ENCODE measurements at places on chromosomes 16 and 17.

DNA sequence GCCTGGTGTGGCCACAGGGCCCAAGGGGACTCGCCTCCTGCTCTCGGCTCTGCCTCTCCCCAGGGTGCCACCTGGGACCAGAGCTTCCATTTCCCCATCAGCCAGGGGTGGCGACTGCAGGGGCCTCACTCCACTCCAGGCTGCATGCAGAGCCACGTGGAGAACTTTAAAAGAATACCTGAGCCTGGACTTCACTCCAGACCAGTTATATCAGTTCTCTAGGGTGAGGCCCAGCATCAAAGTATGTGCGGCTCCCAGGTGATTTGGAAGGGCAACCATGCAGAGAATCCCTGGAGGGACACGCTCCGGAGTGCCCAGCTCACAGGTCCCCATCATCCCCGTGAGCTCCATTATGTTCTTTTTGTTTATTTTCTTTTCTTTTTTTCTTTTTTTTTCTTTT is 39.8 kb downstream of the KIAA0513 start:
- no peak for DNase-seq

DNA sequence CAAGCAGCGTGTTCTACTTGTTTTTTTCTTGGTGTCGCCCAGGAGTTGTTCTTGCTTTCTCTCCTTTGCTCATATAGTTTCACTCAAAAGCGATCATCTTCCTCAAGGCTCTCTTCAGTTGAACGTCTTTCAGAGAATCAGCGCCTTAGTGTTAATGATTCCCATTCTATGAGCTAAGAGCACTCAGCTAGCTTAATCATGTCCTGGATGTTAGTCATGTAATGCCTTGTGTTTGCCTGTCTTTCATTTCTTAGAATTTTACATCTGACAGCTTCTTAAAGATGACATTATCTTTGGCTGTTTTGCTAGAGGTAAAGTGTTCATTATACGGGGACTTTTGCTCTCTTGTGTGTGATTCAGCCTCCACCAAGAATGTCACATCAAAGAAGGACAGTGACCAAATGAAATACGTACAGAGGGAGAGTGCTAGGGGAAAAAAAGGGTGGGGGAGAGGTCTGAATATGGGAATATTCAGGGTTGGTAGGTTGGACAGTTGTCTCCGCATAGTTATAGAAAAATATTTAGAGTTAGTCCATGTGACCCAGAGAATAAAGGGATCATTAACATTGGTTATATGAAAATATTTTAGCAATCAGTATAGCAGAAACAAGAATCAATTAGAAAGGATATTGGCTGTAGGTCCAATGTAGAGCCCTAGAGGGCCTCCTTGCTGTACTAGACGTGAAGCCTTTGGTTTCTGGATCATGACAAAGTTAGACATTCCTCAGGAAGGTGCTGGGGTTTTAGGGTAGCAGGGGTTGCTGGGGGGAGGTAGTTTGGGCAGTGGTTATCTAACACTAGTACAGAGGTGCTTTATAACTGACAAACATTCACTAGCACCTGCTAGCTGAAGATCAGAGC is 31.9 kb upstream of the ANKFN1 start:
- DNase-seq: no peak

DNA sequence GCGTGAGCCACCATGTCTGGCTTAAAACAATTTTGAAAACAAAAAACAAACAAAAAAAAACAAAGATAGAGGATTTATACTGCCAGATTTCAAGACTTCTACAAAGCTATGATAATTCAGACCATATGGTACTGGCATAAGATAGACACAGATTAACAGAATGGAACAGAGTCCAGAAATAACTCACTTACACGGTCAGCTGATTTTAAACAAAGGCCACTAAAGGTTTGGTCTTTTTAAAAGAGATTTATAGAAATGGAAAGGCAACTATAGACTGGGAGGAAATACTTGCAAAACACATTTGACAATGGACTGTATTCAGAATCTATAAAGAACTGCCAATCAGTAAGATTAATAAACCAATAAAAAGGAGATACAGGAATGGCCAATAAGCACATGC is 48.6 kb upstream of the MNT start:
- DNase-seq: no peak

DNA sequence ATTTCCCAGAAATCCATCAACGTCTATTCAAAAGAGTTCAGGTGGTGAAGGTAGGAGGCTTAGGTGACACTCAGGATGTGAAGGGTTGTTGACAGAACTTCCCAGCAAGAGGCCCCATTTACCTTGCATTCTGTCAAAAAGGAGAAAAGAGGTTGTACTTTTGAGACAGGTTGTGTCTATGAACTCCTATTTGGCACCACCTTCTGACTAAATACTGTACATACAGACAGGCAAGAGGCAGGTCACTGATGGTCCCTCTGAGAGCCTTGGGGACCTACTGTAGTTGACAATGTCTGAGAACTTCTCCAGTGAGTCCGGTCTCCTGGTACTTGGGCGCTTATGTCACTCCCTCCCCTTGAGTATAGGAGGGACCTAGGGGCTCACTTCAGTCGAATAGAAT is 479.3 kb upstream of the ZFHX3 start:
- no peak for DNase-seq

DNA sequence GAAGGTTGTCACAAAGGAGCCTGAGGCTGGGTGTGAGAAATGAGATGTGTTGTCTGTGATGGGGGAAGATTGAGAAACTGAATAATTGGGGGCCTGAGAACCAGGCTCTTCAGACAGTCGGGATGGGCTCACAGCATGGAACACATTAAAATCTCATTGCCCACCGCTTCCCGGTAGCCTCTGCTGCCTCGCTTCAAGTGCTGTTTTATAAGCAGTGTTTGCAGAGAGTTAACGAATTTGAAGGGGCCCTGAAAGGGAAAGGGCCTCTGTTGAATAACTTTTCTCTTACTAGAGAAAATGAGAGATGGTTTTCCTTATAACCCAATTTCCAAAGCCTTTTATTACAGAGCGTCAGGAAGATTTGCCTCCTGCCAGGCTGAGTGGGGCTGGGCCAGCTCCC is 258.8 kb upstream of the ASIC2 start:
- DNase-seq: no peak

DNA sequence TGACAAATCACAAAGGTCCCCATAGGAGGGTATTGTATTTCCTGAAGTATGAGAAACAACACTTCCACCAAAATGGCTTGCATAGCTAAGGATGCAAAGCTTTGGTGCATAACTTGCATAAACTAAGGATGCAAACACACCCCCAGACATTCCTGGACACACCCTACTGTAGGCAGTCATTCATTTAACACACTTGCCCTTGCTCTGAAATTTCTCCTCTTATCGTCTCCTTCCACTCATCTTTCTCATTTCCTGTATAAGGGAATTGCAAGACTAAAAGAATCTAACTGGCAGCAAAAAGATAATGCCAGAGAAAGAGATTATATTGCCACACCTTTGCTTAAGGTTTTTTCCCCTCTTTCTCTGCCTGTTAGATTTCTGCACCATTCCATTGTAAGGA is 28.3 kb downstream of the CHD9 start:
- no peak for DNase-seq

DNA sequence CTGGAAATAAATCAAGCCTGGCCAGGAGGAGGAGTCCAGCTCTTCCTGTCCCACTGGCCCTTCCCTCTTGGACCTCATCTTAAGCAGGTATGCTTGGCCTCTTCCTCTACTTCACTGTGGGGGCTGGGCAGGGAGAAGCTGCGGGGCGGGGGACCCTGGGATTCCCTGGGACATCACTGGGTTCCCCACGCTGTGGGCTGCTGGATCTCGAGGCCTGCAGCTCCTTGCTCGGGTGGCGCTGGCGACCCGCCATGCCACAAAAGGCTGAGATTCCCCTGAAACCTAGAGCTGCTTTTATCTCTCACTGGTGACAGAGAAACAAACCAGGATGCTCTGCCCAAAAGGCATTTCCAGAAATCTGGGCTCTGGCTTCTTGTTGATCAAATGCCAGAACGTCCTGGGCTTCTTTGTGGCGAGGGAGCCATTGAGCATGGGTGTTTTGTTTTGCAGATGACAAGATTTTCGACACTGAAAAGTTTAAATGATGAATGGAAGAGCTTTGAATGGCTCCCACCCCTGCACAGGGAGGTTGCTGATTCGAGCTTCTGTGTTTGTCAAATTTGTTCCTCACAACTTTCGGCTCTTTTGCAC is 8.6 kb upstream of the PGS1 start:
- DNase-seq: no peak

DNA sequence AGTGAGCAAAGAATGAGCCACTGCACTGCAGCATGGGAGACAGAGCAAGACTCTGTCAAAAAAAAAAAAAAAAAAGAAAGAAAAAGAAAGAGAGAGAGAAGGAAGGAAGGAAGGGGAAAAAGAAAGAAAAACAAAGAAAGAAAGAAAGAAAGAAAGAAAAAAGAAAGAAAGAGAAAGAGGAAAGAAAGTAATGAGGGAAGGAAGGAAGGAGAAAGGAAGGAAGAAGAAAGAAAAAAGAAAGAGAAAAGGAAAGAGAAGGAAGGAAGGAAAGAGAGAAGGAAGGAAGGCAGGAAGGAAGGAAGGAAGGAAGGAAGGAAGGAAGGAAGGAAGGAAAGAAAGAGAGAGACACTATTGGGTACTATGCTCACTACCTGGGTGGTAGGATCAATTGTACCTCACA is 122.2 kb upstream of the ERCC4 start:
- DNase-seq: no peak

GRCh38 chr16:1323296-1324239 is 9.9 kb upstream of the BAIAP3 start:
- DNase-seq: peak; percentile 70

DNA sequence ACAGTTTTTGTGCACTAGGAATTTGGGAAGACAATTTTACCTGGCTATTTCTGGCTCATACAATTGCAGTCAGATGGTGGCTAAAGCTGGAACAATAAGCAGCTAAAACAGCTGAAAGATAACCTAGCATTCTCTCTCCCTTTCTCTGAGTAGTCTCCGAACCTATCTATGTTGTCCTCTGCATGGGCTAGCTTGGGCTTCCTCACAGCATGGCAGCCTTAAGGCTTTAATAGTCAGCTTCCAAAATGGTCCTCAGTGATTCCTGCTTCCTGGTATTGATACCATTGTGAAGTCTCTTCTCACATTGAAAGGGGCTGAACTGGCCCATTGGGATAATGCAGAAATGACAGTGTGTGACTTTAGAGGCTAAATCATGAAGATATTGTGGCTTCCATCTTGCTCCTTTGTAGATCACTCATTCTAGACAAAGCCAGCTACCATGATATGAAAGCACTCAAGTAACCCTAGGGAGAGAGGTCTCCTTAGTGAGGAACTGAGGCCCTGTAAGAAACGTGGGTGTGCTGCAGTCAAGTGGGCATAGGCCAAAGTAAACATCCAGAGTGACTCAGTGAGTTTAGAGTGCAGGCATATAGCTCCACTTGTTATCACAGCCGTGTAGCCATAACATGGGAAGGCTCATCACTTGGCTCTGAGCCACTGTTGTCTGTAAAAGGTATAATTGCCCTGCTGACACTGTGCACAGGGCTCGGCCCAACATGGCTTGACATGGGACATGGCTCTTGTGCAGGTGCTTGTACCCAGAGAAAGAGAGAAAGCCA is 5.5 kb upstream of the VKORC1 start:
- DNase-seq: no peak

GRCh38 chr17:352421-353212 is at the start of gene RPH3AL:
Gene RPH3AL, minus strand, starts transcription at chr17:352807. Its CDS starts 25,264 bp downstream, at chr17:327543.
- no peak for DNase-seq

GRCh38 chr16:50326835-50327465 is 41.8 kb downstream of the BRD7 start:
- no peak for DNase-seq

- DNase-seq: no peak
These were observed 6.6 kb downstream of the CYGB start for GRCh38 chr17:76530811-76531485.

DNA sequence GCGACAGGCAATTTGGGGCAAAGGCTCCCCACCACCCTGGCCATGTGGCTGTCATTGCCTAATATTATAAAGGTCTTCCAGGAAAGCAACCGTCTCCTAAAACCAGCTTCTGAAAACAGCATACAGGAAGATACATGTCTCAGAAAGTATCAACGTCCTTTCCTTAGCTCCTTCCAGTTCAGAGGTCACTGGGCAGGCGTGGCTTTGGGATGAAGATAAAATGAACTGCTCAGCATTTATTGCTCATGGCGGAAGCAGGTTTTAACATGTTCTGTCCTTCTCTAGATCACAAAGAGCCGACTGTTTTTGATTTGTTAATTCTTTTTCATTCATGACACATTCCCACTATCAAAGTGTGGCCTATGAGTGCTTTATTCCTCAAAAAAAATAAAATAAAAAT is 8.0 kb downstream of the CFAP20 start:
- no peak for DNase-seq

- DNase-seq: no peak
These were observed 31.6 kb downstream of the NTN1 start for GRCh38 chr17:9052921-9053320.

GRCh38 chr17:37265446-37266173 is 110.2 kb upstream of the C17orf78 start:
- DNase-seq: no peak

DNA sequence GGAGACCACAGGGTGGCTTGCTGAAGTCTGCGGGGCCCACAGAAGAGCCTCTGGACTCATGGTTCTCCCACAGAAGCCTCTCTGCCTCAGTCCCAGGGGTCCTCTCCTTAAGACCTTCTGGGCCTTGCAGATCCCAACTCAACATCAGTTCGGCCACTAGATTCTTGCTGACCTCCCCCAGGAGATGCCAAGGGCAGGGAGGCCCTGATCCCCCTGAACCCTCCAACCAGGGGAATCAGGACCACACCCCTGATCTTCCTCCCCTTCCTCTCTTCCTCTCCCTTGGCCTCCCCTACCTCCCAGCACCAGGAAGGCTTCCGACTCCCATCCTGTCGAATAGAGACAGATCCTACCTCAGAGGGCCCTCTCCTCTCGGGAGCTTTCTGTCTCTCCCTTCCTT is 53.4 kb downstream of the NOS2 start:
- DNase-seq: no peak

- no peak for DNase-seq
These were observed 81.3 kb downstream of the METRNL start for GRCh38 chr17:83160443-83161297.

GRCh38 chr16:66473654-66474519 is 46.8 kb downstream of the BEAN1 start:
- no peak for DNase-seq

DNA sequence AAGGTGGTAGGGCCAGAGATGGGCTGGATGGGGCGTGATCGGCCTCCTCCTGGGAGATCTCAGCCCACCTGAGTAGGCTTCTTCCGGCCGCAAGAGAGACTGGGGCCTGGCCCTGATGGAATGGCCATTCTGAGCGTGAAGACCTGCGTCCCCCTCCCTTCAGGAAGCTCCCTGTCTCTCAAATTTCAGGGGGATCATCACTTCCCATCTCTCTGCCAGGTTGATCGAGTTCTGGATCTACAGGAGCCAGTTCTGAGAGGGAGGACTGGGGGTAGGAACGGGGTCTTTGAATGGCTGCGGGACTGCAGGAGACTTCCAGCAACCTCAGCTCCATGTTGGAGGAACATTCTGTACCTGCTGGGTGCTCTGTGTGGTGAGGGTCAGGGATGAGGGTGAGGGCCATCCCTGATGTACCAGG is 9.3 kb upstream of the GSDMA start:
- DNase-seq: no peak

DNA sequence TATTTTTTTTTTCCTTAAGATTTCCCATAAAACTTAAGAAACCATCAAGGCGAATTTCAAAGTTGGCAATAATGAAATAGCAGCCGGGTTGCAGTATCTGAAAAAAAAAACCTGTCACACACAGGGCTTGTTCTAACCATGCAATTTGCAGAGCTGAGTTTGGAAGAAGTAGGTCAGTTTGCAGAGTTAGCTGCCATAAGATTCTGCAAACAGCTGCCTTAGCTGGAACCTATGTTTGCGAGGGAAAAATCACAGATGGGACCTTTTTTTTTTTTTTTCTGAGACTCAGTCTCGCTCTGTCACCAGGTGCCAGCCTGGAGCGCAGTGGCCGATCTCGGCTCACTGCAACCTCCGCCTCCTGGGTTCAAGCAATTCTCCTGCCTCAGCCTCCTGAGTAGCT is 98.5 kb upstream of the HS3ST4 start:
- DNase-seq: no peak
